Stimulated activated CD4-positive, alpha-beta T cell treated with anti-CD3 and anti-CD28 coated beads, Interleukin-4, amount 100 ng/mL, for 24 hours (primary cell): ENCODE measurements at places on chromosomes 2 and 18.

DNA sequence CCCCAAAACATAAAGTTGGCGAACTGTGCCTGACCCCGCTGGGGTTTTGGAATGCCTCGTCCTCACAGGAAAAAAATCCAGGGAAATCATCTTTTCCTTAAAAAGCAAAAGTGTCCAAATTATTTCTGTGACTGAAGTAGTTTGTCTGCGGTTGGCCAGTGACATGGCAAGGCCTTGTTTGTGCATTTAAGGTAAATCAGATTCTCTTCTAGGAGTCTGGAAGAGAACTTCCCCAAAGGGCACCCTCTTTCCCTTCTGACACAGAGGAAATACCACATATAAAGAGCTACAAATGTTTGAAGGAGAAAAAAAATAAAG is 737 bp upstream of the CYB5A start:
- DNase-seq: no peak

DNA sequence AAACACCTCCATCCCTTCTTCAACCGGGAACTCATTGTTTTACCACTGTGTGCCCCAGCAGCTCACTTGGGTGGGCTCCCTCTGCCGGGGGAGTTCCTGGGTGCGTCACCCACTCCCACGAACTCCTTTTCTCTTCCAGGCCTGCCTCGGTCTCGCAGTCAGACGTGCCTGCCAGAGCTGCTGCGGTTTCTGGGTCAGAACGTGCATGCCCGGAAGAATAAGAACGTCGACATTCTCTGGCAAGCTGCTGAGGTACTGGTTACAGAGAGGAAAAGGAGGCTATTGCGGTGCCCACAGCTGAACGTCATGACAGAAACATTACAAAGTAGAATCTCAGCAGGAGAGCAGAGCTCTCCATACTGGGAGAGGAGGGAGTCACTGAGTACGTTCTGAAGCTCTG is 35.6 kb downstream of the COA5 start:
- no peak for DNase-seq

DNA sequence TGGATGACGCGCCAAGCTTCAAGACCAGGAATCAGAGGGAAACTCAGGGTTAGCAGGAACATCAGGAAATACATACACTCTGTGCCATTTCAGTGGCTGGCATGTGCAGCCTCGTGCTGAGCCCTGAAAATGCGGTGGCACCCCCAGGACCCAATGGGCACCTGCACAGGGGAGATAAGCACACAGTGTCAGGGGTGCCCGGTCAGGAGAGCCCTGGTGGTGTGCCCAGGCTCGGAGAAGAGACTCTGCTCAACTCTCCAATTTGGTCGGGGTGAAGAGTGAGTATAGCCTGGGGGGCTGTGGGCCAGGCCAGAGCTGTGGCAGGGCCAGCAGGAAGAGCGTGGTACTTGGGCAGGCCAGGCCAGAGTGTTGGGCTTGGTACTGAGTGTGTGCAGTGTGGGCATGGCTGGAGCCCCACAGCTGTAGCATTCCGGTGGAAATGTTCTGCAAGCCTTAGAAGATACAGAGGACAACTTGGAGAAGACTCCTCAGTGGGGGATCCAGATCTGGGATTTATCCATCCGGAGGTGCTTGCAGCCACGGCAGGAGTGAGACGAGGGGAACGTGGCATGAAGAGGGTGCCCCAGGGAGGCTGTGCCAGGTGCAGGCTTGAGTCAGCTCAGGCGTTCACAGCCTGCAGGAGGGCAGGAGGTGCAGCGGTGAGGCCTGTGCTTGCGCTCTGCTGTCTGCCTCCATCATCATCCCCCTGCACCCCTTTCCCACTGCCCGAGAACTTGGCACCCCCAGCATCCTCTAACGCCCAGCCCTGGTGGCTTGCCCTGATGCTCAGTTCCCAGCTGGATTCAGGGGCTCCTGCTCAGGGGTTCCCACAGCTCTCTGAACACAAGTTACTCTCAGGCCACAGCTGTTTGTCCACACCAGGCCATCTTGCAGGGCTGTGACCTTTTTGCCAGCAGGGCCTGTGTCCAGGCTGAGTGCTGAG is 451.7 kb upstream of the HS6ST1 start:
- no peak for DNase-seq

DNA sequence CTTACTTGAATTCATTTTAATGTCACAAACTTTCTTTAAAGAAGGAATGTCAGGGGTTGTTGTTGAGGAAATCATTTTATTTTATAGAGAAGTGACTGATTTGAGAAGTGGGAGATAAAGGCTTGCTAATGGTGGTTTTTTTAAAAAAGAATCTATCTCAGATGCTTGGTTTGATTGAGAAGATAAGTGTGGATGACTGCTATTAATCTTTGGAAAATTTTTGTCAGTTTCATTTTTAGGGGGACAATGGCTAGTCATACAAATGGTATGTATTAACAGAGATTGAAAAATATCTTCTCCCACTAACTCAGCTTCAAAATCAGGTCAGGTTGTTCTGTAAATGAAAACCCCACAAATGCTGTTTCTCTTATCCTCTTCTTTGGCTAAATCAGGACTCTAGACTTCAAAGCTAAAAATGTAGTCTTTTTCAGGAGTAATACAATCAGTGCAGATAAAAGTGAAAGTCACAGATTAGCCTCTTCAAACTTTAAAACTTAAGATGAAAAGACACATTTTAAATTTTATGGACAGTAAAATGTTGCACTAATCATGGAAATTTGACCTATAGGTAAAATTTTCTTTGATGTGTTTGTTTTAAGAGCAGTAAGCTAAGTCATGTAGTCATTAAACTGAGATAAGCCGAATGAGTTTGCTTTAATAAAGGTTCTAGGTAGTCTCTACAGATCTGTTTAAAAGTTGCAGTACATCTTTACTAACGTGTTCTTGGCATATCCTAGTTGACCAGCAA is 674.2 kb upstream of the VRK2 start:
- no peak for DNase-seq

- DNase-seq: no peak
These were observed 14.5 kb downstream of the TMEM185B start for GRCh38 chr2:120208381-120209353.

DNA sequence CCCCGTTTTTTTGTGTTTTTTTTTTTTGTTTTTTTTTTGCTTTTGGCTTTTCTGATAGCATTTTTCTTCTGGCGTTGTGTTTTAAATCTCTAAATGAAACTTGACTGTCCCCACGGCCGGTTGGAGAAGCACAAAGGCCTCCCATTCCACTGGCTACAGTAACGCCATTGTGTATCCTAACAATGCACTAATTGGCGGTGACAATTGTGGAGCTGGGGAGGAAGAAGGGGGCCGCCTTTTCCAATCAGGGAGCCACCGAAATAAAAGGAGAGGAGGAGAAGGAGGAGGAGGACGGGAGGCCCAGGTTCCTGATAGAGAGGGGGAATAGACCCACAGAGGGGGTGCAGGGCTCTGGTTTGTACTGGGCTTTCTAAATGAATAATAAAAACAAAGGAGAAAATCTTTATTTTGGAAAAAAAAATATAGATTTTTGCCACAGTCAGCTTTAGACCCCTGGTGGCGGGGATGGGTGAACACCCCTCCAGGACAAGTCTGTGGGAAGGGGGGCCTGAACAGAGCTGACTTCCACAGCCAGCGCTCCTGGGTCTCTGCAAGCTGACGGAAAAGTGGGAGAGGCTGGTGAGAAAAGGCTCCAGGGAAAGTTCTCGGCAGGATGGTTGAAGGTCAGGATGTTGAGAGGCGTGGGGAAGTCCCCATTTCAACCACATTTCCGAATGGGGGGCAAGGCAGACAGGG is 43.7 kb upstream of the FZD5 start:
- DNase-seq: no peak

DNA sequence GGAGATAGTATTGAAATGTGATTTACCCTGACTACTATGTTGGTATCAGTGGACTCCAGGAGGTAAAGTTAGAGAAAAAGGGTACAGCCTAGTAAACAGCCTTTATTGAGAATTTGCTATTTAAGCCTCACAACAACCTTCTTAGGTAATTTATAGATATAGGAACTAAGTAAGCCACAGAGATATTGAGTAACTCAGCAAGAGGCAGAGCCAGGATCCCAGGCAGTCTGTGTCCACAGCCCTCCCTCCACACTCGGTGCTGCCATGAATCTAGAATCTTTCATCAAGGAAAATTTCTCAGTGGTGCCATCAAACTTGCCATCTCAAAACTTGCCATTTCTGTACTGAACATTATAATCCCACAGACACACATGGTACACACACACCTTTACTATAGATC is 170.9 kb downstream of the CAPN13 start:
- no peak for DNase-seq

GRCh38 chr2:67565761-67566160 is 168.6 kb downstream of the ETAA1 start:
- DNase-seq: no peak

DNA sequence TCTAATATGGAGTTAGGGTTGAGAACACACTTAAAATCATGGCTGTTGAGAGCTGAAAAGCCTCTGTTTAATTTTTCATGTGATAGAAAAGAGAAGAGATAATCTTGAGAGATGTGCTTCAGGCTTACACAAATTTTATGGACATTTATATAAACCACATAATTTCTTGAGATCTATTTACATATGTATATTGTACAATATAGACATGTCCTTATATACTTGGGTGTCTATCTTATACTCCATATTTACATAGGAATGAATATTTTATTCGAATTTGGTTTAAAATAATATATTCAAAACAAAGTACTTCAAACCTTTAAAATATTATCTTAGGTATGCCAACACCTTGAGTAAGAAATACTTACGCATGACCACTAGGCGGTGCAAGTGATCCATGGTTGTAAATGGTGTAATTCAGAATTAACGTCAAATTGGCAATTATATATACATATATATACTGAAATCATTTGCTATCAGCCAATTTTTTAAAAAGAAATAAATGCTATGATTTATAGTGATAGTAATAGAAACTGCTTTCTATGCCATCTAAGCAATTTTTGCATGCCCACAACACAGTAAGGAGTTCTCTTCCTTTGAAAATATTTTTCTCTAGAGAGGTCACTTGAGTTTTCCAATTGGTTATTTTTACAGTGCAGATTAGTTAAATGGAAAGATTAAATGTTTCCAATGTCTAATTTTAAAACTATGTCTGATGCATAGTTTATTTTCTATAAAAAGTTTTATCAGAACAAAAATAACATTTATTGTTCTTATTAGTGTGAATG is 37.6 kb upstream of the SPAG16 start:
- DNase-seq: peak; percentile 64

DNA sequence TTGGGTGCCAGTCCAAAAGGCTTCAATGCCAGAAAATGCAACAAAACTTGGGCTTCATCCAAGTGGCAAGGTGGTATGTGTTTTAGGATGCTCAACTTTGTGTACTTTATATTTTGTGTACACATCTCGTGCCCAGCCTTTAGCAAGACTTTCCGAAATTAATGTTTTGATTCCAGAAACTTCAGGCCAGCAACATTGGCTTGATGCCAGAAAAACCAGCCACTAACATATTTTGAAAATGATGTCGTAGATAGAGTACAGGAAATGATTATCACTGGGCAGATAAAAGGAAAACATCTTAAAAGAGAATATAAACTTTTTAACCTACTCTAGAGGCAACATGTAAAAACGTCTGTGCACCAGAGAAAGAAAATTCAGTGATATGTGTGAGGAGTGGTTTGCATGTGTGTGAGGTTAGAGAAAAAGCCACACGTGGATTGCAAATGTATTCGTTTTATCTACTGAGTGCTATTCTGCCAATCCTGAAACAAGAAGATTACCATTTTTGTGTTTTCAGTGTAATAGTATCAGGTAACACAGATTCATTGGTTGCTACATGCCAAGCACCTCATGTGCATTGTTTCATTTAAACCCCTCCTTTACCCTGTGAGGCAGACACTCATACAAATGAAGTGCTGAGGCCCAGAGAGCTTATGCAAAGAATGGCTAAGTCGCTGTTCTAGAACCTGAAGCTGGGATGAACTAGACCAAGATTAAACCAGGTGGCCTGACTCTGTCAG is 264.8 kb downstream of the C1D start:
- DNase-seq: no peak

- no peak for DNase-seq
These were observed 46.7 kb downstream of the LYPD6B start for GRCh38 chr2:149084924-149085795.

DNA sequence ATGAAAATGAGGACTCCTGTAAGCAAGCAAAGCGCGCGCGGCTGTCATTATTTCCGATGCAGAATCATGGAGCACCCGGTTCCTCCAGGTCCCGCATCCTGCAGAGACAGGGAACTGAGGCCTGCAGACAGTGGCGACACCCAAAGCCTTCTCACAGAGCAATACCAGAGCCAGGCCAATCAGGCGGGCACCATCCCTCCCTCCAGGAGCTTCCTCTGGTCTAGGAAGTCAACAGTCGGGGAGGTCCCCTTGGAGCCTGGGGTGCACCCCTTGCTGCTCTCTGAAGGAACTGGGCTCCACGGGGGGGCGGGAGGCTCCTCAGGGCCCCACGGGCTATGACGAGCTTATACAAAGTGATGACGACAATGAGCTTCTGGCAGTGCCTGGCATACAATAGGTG is 60.3 kb upstream of the HPCAL1 start:
- DNase-seq: no peak

- no peak for DNase-seq
These were observed 23.3 kb upstream of the FOSL2 start for GRCh38 chr2:28369358-28369757.

GRCh38 chr18:5951515-5952091 is 56.3 kb upstream of the TMEM200C start:
- no peak for DNase-seq

GRCh38 chr18:77039196-77040130 is 93.1 kb downstream of the MBP start:
- no peak for DNase-seq

DNA sequence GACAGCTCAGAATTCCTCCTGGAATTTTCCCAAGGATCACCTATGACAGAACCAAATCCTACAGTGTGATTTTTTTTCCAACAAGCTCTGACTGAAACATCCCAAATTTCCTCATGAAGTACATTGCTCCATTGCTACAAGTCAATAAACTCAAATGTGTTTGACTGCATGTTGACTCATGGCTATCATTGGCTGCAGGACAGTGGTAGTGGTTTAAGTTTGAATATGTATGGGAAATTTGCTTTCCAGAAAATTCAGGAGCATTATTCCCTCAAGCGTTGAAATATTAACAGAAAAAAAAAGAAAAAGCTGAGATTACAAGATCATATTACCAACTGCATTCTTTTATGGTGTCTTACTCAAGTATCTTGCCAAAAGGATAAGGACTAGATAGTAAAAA is 402.8 kb upstream of the DSEL start:
- DNase-seq: no peak

- DNase-seq: no peak
These were observed 188.4 kb downstream of the SH3BP4 start for GRCh38 chr2:235139956-235140800.
